ENCODE measurements at places on chromosomes 6 and 20.
A peak's percentile ranks its signal among the peaks of the same experiment; 100 is the strongest.

GRCh38 chr6:148996815-148997214 is 250.0 kb downstream of the UST start:
- DNase-seq, result no peak

DNA sequence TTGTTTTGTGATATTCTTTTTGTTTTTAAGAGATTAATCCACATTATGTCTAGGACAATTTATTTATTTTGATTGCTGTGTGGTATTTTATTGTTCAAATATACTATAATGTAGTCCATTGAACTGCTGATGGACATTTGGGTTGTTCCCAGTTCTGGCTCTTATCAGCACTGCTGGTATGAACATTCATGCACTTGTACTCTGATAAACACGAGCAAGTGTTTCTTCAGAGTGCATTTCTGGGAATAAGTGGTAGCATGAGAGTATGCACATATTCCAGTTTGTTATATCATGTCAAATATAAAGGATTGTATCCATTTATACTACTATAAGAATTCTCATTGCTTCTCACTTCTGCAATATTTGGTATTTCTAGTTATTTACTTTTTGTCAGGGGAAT is 7.1 kb downstream of the CALHM6 start:
- DNase-seq, result no peak

- no peak for DNase-seq
These were observed 61.1 kb downstream of the CAP2 start for GRCh38 chr6:17454316-17455005.

DNA sequence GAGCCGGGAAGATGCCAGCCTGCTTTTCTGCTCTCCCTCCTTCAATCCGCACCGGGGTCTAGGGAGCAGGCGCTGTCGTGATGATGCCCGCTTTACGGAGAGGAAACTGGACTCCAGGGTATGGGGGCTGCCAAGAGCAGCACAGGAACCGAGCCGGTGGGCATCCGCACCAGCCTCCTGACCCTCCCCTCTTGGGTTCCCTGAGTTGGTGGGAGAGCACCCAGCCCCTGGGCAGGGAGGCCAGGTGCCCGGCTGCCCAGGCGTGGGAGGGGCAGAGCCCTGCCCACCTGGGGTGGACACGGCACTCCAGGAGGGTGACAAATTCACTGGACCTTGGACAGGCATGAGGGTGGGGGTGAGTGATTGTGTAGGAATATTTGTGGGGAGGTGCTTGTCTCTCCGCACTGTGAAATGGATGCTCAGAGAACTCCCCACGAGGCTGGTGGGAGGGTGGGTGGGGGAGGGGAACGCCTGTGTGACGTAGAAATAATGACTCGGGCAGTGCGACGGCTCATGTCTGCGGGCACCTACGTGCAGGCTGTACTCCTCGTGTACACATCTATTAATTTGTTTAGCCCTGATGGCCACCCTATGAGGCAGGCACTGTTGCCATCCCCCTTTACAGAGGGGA is 173.4 kb downstream of the BMP7 start:
- DNase-seq, result no peak

GRCh38 chr20:16385462-16385861 is 187.8 kb downstream of the KIF16B start:
- no peak for DNase-seq

DNA sequence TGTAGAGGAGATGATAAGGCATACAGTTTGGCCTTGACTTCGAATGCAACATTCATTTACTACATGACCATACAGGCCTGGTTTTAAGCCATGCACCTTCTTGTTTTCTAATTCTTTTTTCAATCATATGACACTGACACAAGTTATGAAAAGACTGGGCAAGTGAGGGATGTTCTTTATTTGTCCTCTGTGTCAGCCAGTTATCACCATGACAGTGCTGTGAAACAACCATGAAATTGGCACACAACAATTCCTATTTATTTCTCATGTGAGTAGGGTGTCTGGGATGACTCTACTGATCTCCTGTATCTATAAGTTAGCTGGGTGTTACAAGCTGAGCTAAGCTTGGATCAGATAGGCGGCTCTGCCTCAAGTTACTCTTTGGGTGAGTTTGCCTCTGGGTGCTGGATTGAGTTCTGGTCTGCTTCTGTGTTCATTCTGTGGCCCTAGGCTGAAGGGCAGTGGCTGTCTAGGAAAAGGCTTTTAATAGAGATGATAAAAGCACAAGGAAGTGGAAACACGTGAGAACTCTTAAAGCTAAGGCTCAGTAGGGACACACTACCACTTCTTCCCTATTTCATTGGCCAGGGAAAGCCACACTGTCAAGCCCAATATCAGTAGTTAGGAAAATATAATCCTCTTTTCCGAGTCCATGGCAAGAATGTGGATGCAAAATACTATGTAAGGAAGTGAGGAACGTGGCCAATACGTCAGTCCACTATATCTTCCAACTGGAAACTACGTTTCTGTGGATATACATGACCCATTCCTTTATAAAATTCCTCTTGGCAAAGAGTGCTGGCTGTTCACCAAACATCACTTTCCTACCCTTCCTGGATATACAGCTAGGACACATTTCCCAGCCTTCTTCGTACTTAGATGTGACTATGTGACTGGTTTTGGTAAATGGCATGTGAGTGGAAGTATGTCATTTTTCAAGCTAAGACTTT is 126.2 kb upstream of the RNF24 start:
- DNase-seq, result no peak

GRCh38 chr6:137871291-137871690 is 4.2 kb downstream of the TNFAIP3 start:
- DNase-seq, result no peak

- peak; percentile 65 for DNase-seq
These were observed 85.3 kb downstream of the TRMT6 start for GRCh38 chr20:5864873-5865587.

DNA sequence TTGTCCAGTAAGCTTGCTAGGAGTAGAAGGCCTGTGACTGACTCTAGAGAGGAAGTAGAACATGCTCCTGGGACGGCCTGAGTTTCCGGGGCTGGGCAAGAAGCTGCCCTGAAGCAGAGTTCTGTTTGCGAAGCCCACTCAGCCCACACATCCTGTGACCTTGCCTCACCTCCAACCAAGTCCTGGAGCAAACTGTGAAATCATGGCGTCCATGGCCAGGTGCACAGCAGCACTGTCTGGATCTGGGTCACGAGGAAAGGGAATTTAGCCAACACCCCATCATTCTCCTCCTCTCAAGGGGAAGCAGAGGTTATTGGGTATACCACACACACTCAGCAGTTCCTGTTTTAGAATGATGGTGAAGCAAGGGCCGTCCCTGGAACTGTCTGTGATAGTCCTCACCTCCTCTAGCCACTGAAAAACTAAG is 87.5 kb downstream of the CRYBG1 start:
- DNase-seq, result peak; percentile 15

- no peak for DNase-seq
These were observed 49.9 kb upstream of the RANBP9 start for GRCh38 chr6:13761361-13762036.

- DNase-seq, result no peak
These were observed 8.5 kb downstream of the AKAP12 start for GRCh38 chr6:151248295-151248694.

GRCh38 chr20:49680484-49680883 is 33.2 kb downstream of the B4GALT5 start:
- no peak for DNase-seq

DNA sequence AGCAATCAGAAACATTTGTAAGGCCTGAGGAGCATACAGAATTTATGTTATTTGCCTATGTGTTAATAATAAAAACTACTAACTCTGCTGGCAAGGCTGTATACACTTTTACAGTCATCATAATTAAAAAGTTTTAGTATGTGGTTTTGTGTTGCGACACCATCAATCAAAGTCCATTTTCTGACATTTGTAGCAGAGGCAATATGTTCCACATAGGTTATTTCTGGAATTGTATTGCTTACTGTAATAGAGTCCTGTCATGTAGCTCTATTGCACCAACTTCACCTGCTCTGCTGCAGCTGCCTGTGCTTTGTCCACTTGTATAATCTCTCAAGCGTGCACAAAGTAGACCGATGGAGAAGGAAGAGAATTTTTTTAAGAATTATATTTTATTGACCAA is 501.8 kb downstream of the HACE1 start:
- no peak for DNase-seq

DNA sequence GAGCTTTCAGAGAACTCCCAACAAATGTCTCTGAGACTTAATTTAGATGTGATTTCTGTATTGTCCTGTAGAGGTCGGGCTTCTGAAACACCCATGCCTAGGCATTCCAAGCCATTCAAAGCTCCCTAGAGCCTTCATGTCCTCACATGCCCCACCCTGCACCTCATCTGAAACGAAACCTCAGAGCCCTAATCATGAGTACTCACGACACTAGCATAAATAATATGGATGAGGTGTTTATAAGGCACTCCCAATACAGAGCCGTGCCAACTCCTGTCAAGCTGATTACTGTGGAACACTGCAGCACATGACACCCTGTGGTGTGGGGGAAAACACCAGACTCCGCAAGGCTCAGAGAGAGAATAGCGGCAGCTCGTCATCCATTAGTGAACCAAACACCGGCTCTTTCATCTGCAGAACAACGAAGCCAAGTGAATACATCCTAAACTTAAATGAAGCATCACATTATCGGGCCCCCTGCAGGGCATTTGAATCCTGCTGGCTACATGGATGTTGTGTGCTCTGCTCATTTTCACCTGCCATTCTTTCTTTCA is 83.8 kb downstream of the FNDC1 start:
- DNase-seq, result peak; percentile 29

- DNase-seq, result no peak
These were observed 6.9 kb downstream of the PSMF1 start for GRCh38 chr20:1125277-1125676.

- DNase-seq, result no peak
These were observed 263.3 kb downstream of the SOX4 start for GRCh38 chr6:21856844-21857243.

GRCh38 chr6:82363428-82364086 is at the start of gene TPBG:
Gene TPBG (plus strand): TSS chr6:82363817. CDS start chr6:82364962, 1,145 bp downstream.
- peak; percentile 3 for DNase-seq

DNA sequence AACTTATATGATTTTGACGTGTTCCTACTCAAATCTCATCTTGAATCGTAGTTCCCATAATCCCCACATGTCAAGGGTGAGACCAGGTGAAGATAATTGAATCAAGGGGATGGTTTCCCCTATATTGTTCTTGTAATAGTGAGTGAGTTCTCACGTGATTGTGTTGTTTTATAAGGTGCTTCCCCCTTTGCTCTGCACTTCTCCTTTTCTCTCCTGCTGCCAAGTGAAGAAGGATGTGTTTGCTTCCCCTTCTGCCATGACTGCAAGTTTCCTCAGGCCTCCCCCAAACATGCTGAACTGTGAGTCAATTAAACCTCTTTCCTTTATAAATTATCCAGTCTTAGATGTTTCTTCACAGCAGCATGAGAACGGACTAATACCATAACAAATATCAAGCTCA is 83.2 kb downstream of the MANEA start:
- no peak for DNase-seq
